Panc1 (cell line): ENCODE measurements at places on chromosomes 7 and 10. TPM values are rescaled to one million over a fixed set of nuclear protein-coding genes. Genes with fewer than 3 reads are reported as not detected.

The DGKB gene
- not detected for total RNA-seq

The MSMB gene
- not detected for total RNA-seq

The STEAP1B gene
- 3.3 TPM for total RNA-seq

The BRI3 gene
- 344 TPM for total RNA-seq

The CELF2 gene
- 0.44 TPM for total RNA-seq

The NXPH1 gene
- not detected for total RNA-seq

The LZTS2 gene
- 65.5 TPM for total RNA-seq

The EGFR gene
- total RNA-seq = 156 TPM

The TAS2R39 gene
- total RNA-seq = not detected

The STEAP1 gene
- total RNA-seq = 5.5 TPM

The GIMAP5 gene
- 0.51 TPM for total RNA-seq

The ACBD7 gene
- total RNA-seq = 1.8 TPM

The FRAT2 gene
- 16.7 TPM for total RNA-seq

The SHH gene
- 22.9 TPM for total RNA-seq

The FAS gene
- total RNA-seq = 8.1 TPM

The PLAC9 gene
- total RNA-seq = not detected

The TMEM270 gene
- 0.72 TPM for total RNA-seq

The ANKRD30A gene
- total RNA-seq = not detected

The CUBN gene
- total RNA-seq = 1.3 TPM

The SPAG6 gene
- total RNA-seq = not detected

The UNC5B gene
- total RNA-seq = 1.1 TPM

The SFRP5 gene
- 0.64 TPM for total RNA-seq

The PIK3AP1 gene
- total RNA-seq = 2.6 TPM
